ENCODE measurements at places on chromosomes 2 and 18.

- DNase-seq, result no peak
These were observed 70.7 kb downstream of the ATF2 start for GRCh38 chr2:175097297-175097696.

- no peak for DNase-seq
These were observed 211.9 kb downstream of the BABAM2 start for GRCh38 chr2:28102455-28102874.

DNA sequence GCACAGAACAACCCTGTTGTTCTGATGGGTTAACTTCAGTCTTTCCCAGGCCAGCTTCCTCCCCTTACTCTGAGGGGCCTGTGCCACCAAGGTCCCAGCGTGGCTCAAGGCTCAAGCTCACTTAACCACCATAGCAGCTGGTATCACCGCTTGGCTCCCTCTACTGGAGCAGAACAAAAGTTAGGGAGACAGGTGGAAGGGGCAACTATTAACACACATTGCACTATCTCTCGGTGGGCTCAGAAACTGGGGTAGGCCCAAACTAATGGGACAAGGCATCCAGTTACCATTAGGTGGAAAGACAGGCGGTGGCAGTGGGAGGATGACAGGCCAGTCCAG, 88.7 kb upstream of the ATL2 start:
- peak; percentile 9 for DNase-seq

- DNase-seq, result no peak
These were observed 496.1 kb upstream of the MYT1L start for GRCh38 chr2:2827046-2827636.

DNA sequence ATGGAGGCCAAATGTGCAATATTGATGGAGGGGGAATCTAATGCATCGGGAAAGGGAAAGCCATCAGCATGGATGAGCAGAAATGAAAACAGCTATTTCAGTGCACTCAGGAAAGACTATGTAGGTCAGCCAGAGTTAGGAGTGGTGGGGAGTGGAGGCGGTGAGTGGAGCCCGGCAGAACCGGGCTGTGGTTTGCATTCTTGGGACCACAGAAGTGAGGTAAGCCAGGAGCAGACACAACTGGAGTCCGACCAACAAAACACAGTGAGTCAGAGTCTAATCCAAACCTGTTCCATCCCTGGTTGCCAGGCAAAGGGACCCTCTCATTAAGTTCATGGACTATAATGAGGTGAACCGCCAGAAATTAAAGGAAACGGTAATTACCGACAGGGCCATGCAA, 61.1 kb upstream of the RAB12 start:
- no peak for DNase-seq

GRCh38 chr2:109549016-109549590, 64.7 kb downstream of the SEPTIN10 start:
- no peak for DNase-seq

DNA sequence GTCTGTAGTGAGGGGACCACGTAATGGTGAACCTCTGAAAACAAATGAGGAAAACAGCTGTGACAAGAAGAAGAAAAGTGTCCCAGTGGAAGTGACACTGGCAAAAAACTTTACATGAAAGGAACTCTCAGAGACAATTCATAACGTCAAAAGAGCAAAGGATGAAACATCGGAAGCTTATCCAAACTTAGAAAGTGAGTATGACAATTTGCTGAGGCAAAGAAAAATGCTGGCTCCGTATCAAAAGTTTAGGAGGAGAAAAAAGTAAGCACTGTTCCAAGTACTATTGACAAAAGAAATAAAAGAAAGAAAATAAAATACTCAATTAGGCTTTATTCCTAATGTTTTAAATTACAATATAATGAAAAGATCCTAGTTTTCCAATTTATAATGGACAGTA, 91.3 kb downstream of the NOL10 start:
- no peak for DNase-seq

DNA sequence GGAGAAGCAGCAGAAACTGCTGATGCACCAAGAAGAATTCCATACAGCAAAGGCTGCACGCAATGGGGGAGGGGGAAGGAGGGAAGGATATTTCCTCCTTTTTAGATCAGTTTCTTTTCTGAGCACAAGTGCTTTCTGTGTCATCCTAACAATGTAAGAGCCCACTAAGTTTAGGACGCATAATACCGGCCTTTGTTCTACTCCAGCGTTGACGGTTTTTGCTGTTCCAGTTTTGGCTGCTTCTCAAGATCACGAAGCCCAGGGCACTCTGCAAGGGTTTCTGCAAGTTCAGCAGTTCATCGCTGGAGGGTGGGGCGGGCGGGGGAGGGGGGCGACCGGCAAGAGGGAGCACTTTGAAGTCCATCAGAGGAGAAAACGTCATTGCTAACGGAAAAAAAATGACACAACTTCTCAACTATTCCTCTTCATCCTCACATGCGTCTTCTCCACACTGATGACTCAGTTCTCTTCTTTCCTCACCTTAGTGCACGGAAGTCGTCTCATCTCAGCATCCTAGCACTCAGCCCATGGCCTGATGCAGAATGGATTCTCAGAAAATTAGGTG, 8.7 kb downstream of the FAM178B start:
- peak; percentile 4 for DNase-seq

GRCh38 chr18:62881509-62882016, 166.2 kb downstream of the PHLPP1 start:
- DNase-seq, result no peak

DNA sequence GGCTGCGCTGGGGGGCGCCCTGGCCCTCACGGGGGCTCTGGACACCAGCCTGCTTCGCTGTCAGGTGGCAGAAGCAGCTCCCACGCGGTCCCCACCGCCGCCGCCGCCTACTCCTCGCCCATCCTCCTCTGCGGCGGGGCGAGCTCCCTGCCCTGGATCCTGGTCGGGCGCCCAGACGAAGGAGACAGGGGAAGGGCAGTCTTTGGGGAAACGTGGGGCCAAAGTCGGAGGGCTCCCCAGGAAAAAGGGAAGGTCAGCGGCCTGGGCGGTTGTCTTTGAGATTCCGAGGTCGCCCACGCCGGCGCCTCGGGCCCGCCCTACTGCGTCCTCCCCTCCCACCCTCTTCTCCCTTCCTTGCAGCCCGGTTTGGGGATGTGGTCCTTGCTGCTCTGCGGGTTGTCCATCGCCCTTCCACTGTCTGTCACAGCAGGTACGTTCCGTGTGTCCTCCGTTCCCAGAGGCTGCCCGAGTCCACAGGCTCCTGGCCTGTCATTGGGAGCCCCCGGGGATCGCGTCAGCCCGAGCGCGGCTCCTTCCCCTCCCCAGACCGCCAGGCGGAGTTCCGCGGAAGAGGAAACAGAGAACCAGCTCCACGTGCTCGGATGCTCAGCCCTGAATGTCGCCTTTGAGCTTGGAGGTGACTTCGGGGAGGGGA, 800 bp downstream of the IL1RL2 start:
- DNase-seq, result peak; percentile 35

DNA sequence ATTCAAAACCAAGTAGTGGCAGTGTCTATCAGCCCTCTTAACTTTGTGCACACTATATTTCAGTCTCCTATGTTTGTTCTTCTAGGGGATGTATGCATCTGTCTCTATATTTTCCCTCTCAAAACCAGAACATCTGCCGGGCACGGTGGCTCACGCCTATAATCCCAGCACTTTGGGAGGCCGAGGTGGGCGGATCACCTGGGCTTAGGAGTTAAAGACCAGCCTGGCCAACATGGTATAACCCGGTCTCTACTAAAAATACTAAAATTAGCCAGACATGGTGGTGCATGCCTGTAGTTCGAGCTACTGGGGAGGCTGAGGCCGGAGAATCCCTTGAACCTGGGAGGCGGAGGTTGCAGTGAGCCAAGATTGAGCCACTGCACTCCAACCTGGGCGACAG, 9.9 kb upstream of the GAREM2 start:
- no peak for DNase-seq

DNA sequence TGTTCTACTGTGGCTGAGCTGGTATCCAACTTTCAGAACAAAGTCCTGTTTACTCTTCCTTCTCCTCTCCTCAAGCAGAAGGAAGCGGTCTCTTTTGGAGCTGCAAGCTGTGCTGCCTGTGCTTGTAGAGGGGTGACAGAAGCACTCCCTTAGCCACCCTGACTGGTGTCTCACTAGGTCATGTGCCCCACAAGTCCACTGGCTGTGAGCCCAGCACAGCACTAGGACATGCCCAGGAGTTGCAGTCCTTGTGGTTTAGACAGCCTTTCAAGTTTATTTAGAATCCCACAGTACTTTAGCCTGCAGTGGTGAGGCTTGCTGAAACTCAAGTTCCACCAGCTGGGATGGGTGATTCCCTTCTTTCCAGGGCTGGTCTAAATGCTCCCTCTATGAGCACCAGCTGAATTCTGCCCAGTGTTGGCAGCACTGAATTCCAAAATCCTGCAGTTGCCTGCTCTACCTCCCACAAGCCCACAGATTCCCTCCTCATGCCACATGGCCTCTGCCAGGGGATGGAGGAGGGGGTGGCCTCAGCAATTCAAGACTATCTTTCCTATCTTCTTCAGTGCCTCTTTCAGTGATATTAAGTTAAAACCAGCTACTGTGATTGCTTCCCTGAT, 61.2 kb downstream of the CCDC85A start:
- no peak for DNase-seq

DNA sequence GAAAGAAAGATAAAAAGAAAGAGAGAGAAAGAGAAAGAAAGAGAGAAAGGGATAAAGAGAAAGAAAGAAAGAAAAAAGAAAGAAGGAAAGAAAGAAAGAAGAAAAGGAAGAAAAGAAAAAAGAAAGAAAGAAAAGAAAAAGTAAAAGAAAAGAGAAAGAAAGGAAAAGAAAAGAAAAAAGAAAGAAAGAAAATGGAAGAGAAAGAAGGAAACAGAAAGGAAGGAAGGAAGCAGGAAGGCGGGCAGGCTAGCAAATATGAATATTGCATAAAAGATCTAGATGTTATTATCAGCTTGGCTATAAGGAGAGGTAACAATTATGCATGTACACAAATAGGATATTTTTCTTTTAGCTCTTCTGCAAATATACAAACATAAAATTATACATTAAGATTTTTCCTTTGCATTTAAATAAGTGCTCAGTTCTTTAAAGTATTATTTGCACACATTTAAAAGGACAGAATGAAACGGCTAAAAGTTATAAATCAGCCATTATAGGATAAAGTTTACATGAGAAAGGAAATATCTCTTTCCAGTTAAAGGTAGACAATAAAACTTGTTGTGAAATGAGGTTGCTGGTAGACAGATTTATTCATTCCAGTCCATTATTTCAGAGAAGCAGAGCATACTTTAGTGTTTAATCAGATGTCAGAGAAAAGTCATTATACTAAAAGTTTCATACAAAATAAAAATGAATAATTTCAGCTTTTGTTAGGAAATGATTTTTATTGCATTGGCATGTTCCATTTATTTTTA, 511.4 kb downstream of the KCNJ3 start:
- DNase-seq, result no peak

DNA sequence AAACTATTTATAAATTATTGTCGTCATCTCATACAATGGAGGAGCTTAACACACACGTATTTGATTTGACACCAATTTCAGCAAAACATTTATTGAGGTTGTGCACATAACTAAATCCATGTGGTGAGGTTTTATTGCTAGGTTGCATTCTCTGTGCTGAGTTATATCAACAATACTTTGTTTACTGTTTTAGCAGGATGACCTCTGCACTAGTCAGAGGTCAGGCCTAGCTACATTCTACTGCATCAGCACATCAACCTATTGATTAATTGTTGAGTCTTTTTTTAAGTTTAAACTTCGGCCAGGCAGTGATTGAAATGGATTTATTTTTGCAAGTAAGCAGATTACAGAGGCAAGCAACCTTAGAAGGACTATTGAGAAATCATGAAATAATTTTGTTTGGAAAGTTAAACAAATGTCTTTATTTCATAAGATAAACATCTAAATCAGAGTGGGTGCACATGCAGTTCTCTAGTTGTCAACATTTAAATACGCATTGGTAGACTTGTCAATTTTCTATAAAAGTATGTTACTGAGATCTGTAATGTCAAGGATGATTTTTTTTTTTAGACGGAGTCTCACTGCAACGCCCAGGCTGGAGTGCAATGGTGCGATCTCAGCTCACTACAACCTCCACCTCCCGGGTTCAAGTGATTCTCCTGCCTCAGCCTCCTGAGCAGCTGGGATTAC, 75.2 kb upstream of the CD28 start:
- DNase-seq, result no peak

GRCh38 chr2:105773568-105773967, 28.9 kb downstream of the NCK2 start:
- no peak for DNase-seq

- no peak for DNase-seq
These were observed 410.6 kb upstream of the FIGN start for GRCh38 chr2:164146441-164146840.

GRCh38 chr2:112529757-112530156, 12.5 kb upstream of the POLR1B start:
- no peak for DNase-seq

- no peak for DNase-seq
These were observed 44.1 kb upstream of the CYRIA start for GRCh38 chr2:16709769-16710168.

GRCh38 chr2:113886479-113887008, 3.3 kb upstream of the ACTR3 start:
- DNase-seq, result peak; percentile 69

GRCh38 chr2:128473175-128474035, 154.7 kb upstream of the HS6ST1 start:
- no peak for DNase-seq

DNA sequence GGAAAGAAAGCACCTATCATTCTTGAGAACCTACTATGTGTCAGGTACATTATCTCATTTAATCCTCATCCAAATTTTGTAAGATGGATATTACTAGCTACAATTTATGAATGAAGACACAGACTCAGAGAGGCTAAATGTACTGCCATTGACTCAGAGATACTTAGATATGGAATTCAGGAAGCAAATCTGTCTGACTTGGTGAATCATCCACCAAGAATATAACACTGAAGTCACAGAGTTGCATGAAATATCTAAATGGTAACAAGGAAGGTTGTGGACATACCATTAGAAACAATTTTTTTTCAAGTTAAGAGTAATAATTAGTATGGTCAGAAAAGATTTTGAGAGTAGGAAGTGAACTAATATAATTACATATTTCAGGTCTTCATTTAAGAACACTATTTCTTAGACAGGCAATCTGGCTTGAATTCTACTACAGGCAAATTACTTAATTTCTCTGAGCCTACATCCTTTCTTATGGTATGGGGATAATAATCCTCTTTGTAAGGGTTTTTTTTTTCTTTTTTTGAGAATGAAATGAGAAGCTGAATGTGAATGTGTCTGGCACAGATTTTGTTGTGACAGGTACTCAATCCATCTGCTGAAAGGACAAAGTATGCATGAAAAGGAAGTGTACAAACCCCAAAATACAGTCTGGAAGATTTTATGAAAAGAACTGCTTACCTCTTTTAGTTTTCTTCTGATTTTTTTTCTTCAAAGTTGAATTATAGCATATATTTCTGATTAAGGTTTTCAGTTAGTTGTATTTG, 14.8 kb upstream of the C2orf66 start:
- no peak for DNase-seq

GRCh38 chr2:166516712-166517303, 22.8 kb upstream of the SCN7A start:
- DNase-seq, result no peak

Data from CD4-positive, alpha-beta T cell treated with Interleukin-1 beta for 1 hour (primary cell).